ENCODE measurements at places on chromosomes 3 and 15. TPM values are rescaled to one million over a fixed set of nuclear protein-coding genes. Genes with fewer than 3 reads are reported as not detected.

CNTN6 gene
- total RNA-seq = not detected

GAP43 gene
- not detected for total RNA-seq

MUC4 gene
- not detected for total RNA-seq

CAMK2N2 gene
- total RNA-seq = 1.4 TPM

SNTN gene
- total RNA-seq = not detected

KBTBD13 gene
- total RNA-seq = not detected

ROBO2 gene
- total RNA-seq = under 0.01 TPM

UNC13C gene
- not detected for total RNA-seq

PPP1R14D gene
- not detected for total RNA-seq

LDHAL6B gene
- total RNA-seq = not detected

C3orf49 gene
- total RNA-seq = not detected

KLHL40 gene
- total RNA-seq = not detected

MAGI1 gene
- total RNA-seq = 4.3 TPM

GOLGA8G gene
- not detected for total RNA-seq

NEK4 gene
- 11.9 TPM for total RNA-seq

PLSCR2 gene
- not detected for total RNA-seq

REC114 gene
- total RNA-seq = not detected
